ENCODE measurements at places on chromosomes 5 and 9.

DNA sequence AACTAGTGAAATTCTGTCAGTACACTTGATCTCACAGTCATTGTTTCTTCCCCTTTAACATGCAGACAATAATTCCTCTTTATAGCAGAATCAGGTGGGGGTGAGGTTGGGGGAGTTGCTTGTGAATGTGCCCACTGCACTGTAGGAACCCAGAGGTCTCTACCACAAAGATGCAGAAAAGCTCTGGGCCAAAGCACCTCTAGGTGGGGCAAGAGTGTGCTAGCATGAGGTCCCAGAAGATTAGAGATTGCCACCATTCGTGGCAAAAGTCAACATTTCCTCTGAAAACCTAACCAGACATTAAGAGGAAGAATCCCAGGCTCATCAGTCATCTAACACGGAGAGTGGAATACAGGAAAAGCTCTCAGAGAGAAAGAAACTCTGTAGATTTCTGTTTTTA lies 74.5 kb downstream of the PTCD2 start:
- no peaks in the 10 kb centered on the region for H3K4me1 ChIP-seq
- no peak overlapping the region for H3K4me3 ChIP-seq
- no peaks in the 10 kb centered on the region for H3K36me3 ChIP-seq
- no peak overlapping the region for H3K27ac ChIP-seq
- peaks cover 2% of the 10 kb centered on the region for H3K27me3 ChIP-seq
- no peak for DNase-seq

DNA sequence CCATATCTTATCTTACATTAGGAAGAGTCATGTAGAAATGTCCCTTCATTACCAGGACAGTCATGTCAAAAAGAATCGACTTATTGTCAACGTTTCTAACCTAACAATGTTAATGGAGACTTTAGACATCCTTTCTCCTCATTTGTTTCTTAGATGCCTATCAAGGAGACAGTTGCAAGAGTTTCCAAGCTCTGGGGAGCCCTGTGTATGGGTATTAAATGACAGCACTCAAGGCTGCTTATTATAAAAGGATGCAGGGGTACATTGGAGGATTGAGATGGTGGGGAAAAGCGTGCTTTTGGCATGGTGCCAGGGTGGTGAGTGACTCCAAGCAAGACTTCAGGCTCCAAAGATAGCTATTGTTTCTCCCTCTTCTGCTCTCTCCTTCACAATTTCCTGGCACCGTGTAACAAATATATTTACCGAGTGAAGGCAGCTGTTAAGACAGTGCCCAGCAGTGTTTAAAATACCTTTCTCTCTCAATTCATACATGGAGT lies 461.3 kb upstream of the CLINT1 start:
- no peak overlapping the region for H3K4me3 ChIP-seq
- H3K27me3 ChIP-seq = no peaks in the 10 kb centered on the region
- DNase-seq = no peak
- H3K4me1 ChIP-seq = no peaks in the 10 kb centered on the region
- H3K36me3 ChIP-seq = no peaks in the 10 kb centered on the region

GRCh38 chr9:119877306-119877705 lies 508.1 kb upstream of the BRINP1 start:
- H3K27ac ChIP-seq = no peak overlapping the region
- no peaks in the 10 kb centered on the region for H3K27me3 ChIP-seq
- no peak for DNase-seq
- no peak overlapping the region for H3K4me3 ChIP-seq
- no peaks in the 10 kb centered on the region for H3K36me3 ChIP-seq

DNA sequence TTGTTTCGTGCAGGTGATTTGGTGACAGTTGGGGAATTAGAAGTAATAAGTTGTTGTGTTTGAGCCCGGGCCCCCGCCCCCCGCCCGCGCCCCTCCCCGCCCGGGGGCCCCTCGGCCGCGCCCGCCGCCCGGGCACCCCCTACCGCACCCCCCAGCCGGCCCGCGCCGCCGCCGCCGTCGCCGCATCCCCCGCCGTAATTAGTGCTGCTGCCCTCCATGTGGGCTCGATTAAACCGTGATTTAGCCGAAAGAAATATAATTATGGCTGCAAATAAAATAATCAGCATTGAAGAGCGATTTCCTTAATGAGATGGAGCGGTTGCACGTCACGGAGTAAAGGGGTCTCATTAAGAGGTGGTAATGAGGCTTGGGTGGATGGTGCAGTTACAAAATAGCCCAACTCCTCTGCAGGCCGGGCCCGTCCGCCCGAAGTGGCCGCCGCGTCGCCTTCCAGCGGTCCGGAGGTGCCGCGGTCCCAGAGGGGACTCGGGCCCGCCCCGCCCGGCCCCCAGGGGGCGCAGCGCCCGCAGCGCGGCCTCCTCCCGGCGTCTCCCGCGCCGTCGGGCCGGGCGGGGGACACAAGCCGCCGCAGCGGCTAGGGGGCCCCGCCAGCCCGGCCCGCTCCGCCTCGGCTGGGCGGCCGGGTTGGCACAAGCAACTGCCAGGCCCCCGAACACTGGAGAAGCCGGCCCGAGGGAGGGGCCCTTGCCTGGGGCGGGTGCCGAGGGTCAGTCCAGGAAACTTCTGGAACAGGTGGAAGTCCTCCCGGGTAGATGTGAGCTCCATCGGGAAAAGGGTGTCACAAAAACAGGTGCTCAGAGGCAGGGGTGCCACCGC lies 6.9 kb upstream of the OTP start:
- peaks cover 29% of the 10 kb centered on the region for H3K4me1 ChIP-seq
- no peak overlapping the region for H3K27ac ChIP-seq
- no peak for DNase-seq
- H3K36me3 ChIP-seq = no peaks in the 10 kb centered on the region

GRCh38 chr9:103981912-103982311 lies 112.2 kb upstream of the SMC2 start:
- DNase-seq = no peak
- no peak overlapping the region for H3K27ac ChIP-seq
- no peak overlapping the region for H3K4me3 ChIP-seq
- no peaks in the 10 kb centered on the region for H3K36me3 ChIP-seq
- no peaks in the 10 kb centered on the region for H3K27me3 ChIP-seq

DNA sequence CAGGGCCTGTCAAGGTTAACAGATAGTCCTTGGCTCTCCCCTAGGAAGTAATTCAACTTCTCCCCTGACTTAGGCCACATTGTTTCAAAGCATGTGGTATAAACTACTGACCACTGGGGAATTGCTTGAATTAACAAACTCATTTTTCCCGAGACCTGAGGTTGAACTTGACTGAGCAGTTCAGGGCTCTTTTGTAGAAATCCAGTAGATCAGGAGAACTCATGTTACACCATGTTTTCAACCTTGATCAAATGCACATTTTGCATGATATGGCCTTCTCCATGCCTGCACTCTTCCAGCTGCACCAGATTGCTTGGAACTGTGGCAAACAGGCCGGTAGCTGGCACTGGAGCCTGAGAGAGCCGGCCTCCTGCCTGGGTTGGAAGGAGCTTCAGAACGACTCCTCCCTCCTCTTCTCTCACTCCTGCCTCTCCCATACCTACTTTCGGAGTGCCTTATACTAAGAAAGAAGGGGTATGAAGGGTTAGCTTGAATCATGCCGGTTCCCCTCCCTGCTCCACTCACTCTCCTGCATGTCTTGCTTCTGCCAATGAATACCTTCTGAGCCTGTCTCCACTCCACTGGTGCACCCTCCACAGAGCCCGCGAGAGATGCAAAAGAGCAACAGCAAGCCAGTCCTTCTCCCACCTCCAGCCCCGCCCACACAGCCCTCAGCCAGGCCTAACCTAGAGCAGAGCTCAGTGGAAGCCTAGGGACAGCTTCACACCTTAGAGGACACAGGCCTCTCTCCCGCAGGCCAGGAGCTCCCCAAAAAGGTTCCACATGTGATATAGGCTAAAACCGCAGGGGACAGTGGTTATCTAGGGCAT lies 159.4 kb downstream of the MACROH2A1 start:
- no peaks in the 10 kb centered on the region for H3K36me3 ChIP-seq
- no peak overlapping the region for H3K27ac ChIP-seq
- peak; percentile 1 for DNase-seq
- H3K27me3 ChIP-seq = no peaks in the 10 kb centered on the region
- H3K4me3 ChIP-seq = no peak overlapping the region
- no peaks in the 10 kb centered on the region for H3K4me1 ChIP-seq

Measured in T-cell (primary cell).